Astrocyte of the spinal cord (primary cell): ENCODE measurements at places on chromosomes 1 and 21.

- no peak for DNase-seq
Measured at GRCh38 chr1:65572701-65573421, 152.4 kb downstream of the LEPR start.

DNA sequence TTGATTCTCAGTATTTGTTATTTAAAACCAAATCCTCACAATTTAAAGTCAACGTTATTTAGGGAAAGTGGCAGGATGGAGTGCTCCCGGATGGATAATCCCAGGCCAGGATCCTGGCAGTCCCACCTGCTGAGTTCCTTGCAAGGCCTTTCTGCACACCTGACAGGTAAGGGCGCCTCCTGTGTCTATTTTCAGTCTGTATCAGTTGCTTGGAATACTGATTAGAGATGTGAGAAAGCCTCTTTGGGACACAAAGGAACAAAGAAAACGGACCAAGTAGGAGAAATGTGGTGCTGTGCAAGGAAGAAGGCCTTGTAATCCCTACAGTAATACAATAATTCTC, 12.2 kb downstream of the STYXL2 start:
- DNase-seq = no peak

GRCh38 chr1:64981601-64982533, 15.5 kb upstream of the JAK1 start:
- DNase-seq = no peak

GRCh38 chr1:224703702-224704101, 87.6 kb downstream of the CNIH3 start:
- DNase-seq = no peak

DNA sequence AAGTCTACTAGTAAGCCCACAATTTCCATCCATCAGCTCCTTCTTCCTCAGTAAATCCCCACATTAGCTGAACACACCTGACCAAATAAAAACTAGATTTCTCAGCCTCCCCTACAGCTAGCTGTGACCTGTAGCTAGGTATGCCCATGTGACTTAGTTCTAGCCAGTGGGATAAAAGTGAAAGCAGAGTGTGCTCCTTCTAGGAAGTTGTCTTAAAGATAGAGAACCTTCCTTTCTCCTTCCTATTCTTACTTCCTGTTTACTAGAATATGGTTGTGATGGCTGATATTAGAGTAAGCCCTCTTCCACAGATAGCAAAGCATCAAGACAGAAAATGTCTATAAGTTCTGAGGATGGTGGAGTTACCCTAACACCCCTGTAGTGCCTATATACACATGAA, 67.0 kb downstream of the PIK3R3 start:
- no peak for DNase-seq

DNA sequence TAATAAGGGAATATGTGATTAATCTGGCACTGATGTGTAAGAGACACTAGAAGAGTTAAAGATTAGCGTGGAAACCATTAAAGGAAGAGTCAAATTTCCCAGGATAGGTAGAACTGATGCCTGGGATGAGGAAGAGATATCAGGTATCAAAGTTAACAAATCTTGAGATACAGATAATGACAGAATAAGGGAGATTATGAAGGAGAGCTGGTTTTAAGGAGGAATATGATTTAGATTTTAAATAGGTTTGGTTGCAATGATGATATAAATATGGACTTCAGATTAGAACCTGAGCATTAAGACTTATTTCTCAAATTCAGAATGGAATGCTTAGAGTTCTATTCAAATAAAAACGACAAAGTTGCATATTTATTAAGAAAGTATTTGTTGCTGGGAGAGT, 26.2 kb downstream of the MAGI3 start:
- DNase-seq = no peak

- no peak for DNase-seq
Measured at GRCh38 chr1:229434005-229434640, at the start of gene ACTA1. Gene ACTA1 (minus strand): TSS chr1:229434094. CDS start chr1:229433115, 979 bp downstream.

DNA sequence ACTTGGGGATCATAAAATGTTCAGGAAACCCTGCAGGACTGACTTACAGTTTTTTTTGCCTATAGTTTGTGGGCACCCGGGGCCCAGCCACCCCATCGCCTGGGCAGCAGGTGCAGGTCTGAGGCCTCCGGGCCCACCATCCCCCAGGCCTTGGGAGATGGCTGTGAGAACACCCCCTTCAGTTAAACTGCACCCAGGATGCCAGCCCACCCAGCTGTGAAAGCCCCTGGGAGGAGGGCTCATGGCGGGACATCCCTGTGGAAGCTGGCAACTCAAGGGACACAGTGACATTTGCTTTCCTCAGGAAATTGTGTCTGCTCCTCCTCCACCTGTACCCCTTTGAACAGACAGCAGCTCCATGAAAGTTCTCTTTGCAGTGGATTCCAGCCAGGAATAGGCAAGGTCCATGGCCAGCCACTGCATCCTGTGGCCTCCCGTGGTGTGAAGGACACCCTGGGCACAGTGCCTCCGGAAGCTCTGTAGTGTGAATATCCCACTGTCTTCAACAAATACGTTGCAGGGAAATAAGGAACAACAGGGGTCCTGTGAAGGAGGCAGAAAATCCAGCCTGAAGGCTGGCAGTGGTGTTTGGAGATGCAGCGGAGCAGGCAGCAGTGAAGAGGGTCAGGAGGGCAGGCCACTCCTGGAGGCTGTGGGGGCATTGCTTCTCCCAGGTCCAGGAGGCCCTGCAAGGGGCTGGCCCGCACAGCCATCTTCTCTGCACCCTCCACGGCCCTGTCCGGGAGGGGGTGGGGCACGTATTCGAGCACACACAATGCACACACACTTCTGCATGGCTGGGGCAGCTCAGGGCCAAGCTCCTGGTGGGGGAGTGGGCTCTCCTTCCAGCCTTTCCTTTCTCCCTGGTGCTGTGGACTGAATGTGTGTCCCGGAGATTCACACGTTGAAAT, 2.1 kb upstream of the OBSCN start:
- no peak for DNase-seq

DNA sequence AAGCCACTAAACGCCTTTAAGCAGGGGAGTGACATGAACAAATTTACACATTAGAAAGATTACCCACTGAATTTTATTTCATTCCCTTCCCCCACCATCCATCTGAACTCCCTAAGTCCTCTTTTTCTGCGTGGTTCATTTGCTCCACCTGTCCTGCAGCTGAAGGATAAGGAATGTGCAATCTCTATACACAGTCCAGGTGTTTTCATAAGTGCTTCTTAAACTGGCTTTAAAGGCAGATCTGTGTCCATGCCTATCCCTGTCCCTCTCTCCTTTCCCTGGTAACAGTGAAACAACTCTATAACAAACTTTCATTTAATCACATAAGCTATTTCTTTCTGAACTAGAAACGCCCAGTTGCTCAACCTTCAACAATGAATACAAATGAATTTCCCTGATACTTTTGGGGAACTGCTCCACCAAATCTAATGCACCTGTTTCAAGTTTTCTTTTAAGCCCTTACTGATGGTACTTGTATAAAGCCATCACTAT, 8.4 kb downstream of the GSTM3 start:
- no peak for DNase-seq

- DNase-seq = no peak
Measured at GRCh38 chr1:34460193-34460592, 283.5 kb downstream of the C1orf94 start.

GRCh38 chr1:230067419-230067870, 407 bp downstream of the GALNT2 start:
- no peak for DNase-seq

- no peak for DNase-seq
Measured at GRCh38 chr1:25103164-25103795, 129.0 kb downstream of the SYF2 start.

DNA sequence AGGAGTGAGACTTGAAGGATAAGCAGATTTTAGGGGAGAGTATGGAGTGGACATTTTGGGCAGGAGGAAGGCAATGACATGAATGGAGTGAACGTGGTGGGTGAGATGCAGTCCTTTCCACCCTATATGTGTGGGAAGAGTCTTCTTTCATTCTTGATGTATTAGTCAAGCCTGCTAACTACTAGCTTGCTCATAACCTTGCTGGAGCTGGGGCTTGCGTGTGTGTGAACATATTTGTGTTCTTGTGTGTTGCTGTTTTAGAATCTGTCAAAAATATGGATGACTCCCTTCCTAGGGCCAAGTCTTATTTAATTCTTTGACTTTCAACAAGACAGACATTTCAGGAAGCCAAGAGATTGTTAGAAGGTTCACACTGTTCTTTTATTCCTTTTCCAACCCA, 132.7 kb downstream of the UCK2 start:
- DNase-seq = no peak

- no peak for DNase-seq
Measured at GRCh38 chr1:209672705-209673630, 2.2 kb upstream of the G0S2 start.

DNA sequence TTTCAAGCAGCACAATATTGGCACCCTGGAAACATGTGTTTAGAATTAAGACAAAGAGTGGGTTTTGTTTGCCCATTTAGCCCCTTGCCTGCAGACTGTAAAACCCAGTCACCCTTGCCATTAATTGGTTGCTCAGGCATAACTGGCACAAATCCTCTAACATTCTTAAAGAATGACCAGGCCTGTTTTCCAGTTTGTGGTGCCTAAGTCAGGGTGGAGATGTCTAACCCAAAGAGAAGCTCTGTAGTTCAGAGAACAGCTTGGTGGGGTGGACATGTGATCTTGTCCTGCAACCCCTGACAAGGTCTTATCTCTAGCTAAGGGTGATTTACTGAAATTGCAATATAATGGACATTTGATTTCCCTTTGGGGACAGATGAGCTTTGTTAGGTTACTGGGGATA, 8.8 kb upstream of the ANGPTL7 start:
- peak; percentile 71 for DNase-seq

DNA sequence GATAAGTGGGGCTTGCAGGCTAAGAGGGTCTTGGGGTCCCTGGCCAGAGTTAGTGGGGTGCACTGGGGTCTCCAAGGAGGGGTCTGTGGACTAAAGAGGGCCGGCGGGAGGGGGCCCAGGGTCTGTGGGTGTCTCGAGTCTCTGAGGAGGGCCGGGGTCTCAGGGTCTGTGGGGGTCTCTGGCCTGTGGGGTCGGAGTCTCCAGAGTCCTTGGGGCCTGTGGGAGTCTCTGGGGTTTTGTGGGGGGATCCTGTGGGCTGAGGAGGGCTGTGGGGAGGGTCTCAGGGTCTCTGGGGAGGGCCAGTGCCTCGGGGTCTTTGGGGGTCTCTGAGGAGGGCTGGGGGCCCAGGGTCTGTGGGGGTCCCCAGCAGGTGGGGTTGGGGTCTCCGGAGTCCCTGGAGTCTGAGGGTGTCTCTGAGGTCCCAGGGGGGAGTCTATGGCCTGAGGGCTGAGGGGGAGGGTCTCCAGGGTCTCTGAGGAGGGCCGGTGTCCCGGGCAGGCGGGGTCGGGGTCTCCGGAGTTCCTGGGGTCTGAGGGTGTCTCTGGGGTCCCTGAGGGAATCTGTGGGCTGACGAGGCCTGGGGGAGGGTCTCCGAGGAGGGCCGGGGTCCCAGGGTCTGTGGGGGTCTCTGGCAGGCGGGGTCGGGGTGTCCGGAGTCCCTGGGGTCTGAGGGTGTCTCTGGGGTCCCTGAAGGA, 628 bp upstream of the PLEKHM2 start:
- DNase-seq = no peak

DNA sequence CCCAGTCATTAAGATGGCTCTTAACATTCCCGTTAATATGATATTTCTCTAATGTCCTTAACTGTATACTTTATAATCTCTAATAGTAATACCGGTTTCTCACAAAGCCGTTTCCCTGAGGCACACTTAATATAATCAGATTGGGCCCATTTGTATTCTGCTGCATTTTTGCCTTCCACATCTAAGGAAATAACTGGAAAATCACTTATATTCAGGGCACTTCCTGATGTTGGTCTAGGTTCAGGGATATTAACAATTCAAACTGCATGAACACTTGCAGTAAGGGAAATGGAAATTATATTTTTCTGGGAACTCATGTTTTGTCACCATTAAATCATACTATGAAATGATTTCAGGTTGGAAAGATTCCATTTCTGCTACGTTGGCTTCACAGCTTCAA, 119.8 kb downstream of the TPR start:
- DNase-seq = no peak

DNA sequence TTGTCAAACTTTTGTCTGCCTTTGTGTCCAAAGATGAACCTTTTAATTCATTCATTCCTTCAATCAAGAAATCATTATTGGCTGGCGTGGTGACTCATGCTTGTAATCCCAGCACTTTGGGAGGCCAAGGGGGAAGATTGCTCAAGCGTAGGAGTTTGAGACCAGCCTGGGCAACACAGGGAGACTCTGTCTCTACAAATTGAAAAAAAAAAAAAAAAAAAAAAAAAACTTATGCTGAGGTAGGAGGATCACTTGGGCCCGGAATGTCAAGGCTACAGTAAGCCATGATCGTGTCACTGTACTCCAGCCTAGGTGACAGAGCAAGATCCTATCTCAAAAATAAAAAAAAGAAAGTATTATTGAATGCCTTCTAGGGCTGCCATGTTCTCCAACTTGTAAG, 51.3 kb upstream of the CXADR start:
- peak; percentile 12 for DNase-seq

DNA sequence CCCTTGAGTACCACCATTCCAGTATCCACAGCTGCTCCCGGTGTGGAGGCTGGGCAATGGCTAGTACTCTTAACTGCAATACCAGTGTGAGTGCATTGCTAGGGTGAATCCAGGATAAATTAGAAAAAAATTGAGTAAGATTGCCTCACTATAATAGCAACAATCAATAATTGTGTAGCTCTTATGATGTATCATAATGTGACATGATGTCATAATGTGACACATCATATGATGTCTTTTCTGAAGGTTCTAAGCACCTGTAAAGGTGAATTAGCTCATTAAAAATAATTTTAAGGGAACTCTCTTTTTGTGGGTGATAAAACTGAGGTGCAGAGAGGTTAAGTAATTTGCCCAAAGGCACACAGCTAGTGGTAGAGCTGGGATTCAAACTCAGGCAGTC, 424.4 kb downstream of the HLX start:
- no peak for DNase-seq

DNA sequence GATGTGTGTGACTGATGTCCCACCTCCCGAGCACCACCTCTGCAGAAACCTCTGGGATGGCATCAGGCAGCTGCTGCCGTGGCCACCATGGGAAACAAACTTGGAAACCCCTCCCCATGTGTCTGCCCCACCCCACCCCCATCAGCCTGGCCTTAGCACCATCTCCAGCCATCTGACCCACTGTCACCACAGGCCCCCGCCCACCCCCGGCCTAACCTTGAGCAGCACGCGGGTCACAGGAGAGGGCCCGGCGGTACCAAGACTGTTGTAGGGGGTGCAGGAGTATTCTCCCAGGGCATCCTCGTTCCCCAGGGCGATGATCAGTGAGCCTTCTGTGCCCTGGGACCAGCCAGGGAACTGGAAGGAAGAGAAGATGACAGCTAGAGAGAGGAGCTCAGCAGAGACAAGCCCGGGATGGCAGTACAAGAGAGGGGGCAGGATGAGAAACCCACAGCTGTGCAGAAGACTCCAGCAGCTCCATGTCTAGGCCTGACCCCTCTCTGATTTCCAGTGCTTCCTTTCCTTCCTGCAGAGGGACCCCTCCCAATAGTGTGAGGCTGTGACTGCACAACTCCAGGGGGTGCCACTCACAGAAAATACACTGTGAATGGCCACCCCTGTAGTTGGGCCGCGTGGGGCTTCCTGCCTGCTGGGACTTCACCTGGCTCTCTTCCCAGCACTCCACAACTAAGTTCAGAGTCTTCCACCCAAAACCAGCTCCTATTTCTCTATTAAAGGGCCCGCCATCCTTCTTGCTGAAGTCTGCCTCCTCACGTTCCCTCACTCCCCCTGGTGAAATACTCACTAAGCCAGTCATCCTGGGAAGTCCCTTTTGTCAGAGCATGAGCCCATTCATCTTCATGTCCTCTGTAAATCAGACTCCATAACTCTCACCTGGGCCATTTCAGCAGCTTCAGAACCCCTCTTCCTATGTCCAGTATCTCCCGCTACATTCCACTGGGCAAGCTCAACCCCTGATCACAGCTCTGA, 7.3 kb upstream of the TAGLN2 start:
- DNase-seq = peak; percentile 46

GRCh38 chr1:64179588-64179987, 23.8 kb upstream of the UBE2U start:
- DNase-seq = no peak
